ENCODE measurements at places on chromosomes 12 and 14. TPM values are rescaled to one million over a fixed set of nuclear protein-coding genes. Genes with fewer than 3 reads are reported as not detected.

The AQP6 gene
- not detected for polyA plus RNA-seq

The PHC1 gene
- 78.2 TPM for polyA plus RNA-seq

GRCh38 chr14:31963587-31963986, 113.5 kb upstream of the ARHGAP5 start:
- H3K27me3 ChIP-seq, result no peaks in the 10 kb centered on the region
- DNase-seq, result no peak
- H3K27ac ChIP-seq, result no peak overlapping the region

DNA sequence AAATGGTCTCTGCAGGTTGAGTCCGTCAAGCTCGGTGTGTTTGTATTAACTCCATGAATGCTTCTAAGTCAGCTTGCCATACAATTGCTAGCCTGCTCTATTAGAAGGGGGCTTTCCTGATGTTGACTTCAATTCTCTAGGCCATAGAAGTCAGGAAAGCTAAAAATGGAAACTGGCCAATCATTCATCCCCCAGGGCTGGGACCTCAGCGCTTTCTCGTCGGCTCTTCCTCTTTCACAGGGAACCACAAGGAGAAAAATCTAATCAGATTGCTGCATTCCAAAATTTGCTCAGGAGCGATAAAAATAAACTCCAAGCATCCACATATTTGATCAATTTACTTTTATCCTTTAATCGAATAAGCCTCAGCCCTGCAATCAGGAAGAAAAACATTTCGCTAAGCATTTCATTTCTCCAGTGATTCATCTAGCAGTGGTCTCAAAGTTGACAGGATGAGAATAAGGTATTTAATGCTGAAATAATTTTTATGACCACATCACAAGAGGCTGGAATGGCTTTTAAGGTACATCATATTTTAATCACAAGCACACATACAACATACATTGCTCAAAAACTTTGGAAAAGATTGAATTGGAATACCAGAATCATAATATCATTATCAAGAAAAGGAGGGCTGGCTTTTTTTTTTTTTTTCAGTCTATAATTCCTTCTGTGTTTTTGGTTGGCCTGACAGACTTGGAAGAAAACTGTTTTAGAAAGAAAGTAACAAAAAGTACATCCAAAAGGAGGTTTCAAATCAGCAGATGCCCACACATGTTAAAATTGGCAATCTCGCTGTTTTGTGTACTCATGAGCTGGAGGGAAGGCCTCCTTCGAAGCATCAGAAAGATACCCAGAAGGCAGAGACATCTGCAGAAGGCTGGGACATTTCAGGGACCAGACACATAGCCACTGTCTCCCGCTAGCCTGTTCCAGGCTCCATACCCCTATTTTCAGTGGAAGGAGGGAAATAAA, 316.3 kb downstream of the NUAK1 start:
- H3K4me1 ChIP-seq, result no peaks in the 10 kb centered on the region
- no peak for DNase-seq
- H3K27me3 ChIP-seq, result no peaks in the 10 kb centered on the region
- no peaks in the 10 kb centered on the region for H3K36me3 ChIP-seq
- H3K4me3 ChIP-seq, result no peak overlapping the region
- no peak overlapping the region for H3K27ac ChIP-seq

- H3K27ac ChIP-seq, result no peak overlapping the region
- H3K36me3 ChIP-seq, result no peaks in the 10 kb centered on the region
- H3K4me1 ChIP-seq, result no peaks in the 10 kb centered on the region
- no peak for DNase-seq
These were observed 6.8 kb upstream of the FOXG1 start for GRCh38 chr14:28759653-28760313.

DNA sequence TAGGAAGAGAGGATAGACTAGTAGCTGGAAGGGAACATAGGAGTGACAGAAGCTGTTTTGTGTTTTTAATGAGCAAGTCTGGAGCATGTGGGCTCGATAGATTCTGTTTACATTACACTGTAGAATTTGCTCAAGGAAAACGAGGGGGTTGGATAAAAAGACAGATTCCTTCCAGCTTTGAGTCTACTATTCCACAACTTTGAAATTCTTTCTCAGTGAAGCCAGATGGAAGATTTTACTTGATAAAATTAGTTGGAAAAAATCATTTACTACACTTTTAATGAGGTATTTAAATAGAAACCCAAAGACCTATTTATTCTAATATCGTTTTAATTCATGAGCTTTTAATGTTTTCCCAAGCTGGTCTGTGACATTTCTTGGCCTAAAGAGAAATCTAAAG, 19.5 kb upstream of the EPS8 start:
- no peak overlapping the region for H3K27ac ChIP-seq
- H3K4me3 ChIP-seq, result no peak overlapping the region
- H3K27me3 ChIP-seq, result no peaks in the 10 kb centered on the region
- H3K36me3 ChIP-seq, result no peaks in the 10 kb centered on the region
- DNase-seq, result no peak
- no peaks in the 10 kb centered on the region for H3K4me1 ChIP-seq

GRCh38 chr12:126700096-126700495, 1566.9 kb upstream of the TMEM132C start:
- DNase-seq, result no peak
- no peak overlapping the region for H3K27ac ChIP-seq
- no peaks in the 10 kb centered on the region for H3K4me1 ChIP-seq
- no peaks in the 10 kb centered on the region for H3K36me3 ChIP-seq

GRCh38 chr14:63670692-63671091, 29.0 kb upstream of the WDR89 start:
- H3K27ac ChIP-seq, result no peak overlapping the region
- no peaks in the 10 kb centered on the region for H3K27me3 ChIP-seq
- no peaks in the 10 kb centered on the region for H3K4me1 ChIP-seq
- no peak overlapping the region for H3K4me3 ChIP-seq
- no peak for DNase-seq
- H3K36me3 ChIP-seq, result no peaks in the 10 kb centered on the region

GRCh38 chr14:79325071-79325470, 886.2 kb downstream of the DIO2 start:
- H3K36me3 ChIP-seq, result no peaks in the 10 kb centered on the region
- no peak overlapping the region for H3K4me3 ChIP-seq
- H3K27ac ChIP-seq, result no peak overlapping the region
- no peaks in the 10 kb centered on the region for H3K4me1 ChIP-seq
- H3K27me3 ChIP-seq, result no peaks in the 10 kb centered on the region

Measured in B cell (primary cell).